ENCODE measurements at places on chromosomes 12 and 14.
A peak's percentile ranks its signal among the peaks of the same experiment; 100 is the strongest.

DNA sequence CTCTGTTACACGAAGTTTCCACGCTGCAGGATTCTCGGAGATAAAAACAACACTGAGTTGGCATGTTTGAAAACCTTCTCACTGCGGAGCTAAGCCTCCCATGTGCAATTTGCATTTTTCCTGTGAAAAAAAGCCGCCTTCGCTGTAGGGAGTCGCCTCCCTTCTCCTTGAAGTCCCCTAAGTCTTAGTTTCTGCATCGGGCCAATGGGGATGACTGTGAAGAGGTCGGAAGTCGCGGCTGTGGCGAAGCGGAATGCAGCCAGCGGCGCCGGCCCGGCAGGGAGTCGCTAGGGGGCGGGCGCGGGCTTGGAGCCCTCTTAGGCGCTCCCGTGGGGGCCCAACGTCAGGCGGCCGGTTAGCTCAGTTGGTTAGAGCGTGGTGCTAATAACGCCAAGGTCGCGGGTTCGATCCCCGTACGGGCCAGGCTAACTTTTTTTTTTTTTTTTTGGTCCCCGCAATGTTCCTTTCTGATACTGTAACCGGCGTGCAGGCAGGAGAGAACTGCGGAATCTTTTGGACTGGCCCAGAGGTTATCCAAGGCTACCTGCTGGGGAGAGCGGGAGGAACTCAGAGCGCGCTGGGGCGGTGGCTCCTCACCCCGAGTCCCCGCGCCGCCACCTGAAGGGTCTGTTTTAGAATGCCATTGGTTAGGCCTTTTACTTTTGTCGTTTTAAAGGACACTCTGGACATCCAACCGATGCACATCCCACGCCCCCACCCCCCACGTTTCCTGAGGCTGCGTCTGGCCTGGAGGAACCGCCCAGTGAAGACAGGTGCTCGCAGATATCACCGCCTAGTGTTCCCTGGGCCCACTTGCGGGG is 2.6 kb upstream of the ZNF839 start:
- peak; percentile 92 for DNase-seq

- peak; percentile 46 for DNase-seq
These were observed 310.1 kb upstream of the RGS6 start for GRCh38 chr14:71621980-71622605.

- DNase-seq: peak; percentile 68
These were observed at the start of gene KCNJ8 for GRCh38 chr12:21774358-21775132. Gene KCNJ8, minus strand, starts transcription at chr12:21774706. Its CDS starts 1,090 bp downstream, at chr12:21773616.

DNA sequence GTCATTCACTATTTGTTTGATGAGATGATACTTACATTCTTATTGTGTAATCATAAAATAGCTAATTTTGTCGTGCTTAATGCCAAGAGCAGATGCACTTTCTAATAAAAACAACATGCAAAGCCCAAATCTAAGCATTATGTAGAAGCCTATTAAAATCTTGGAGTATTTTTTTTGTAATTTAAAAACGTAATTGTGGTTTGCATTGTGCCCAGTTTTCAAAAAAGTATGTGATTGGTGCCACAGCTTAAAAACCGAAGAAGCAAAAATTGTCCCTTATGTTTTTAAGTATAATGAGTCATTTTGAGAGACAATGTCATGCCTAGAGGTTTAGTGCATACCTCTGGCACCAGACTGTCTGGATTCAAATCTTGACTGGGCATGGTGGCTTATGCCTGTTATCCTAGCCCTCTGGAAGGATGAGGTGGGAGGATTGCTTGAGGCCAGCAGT is 464.8 kb upstream of the RGS6 start:
- peak; percentile 47 for DNase-seq

GRCh38 chr14:31106768-31107167 is 80.6 kb upstream of the STRN3 start:
- DNase-seq: no peak

- DNase-seq: no peak
These were observed 22.2 kb upstream of the CCND2 start for GRCh38 chr12:4251216-4251891.

DNA sequence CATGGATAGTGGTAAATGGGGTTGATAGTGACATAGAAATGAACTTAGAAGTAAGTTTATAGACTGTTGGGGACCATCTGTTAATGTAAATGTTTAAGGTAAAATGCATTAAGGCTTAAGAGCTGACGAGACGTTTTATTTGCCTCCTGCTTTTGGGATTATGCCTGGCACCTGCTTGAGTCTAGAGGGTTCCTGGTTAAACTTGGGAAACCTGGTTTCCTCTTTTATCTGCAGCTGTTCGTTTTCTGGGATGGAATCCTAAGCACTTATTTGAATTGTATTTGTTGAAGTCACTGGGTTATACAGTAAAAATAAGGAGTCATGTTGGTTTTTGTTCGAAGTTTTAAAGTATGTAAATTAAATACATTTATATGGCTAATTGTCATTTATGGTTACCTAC is 914.7 kb downstream of the NRXN3 start:
- no peak for DNase-seq

DNA sequence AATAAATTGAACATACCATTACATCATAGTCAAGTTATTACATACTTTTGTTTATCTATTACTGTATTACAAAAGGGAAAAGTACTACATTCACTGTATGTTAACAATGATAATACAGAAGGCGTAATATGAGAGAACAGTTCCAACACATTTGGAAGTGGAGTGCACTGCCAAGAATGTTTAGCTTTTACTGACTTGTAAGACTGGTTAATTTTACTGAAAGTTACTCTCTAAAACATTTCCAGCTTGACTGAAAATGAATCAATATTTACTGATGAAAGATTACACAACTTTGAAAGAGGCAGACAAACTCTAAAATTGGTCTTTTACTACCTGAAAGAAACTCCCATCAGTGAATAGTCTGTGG is 728.5 kb downstream of the FSCB start:
- no peak for DNase-seq

GRCh38 chr12:68530299-68530698 is 80.4 kb upstream of the RAP1B start:
- DNase-seq: no peak

GRCh38 chr14:47191700-47192099 is 483.7 kb downstream of the MDGA2 start:
- DNase-seq: no peak

- DNase-seq: no peak
These were observed 65.3 kb upstream of the KCNJ8 start for GRCh38 chr12:21839776-21840175.

DNA sequence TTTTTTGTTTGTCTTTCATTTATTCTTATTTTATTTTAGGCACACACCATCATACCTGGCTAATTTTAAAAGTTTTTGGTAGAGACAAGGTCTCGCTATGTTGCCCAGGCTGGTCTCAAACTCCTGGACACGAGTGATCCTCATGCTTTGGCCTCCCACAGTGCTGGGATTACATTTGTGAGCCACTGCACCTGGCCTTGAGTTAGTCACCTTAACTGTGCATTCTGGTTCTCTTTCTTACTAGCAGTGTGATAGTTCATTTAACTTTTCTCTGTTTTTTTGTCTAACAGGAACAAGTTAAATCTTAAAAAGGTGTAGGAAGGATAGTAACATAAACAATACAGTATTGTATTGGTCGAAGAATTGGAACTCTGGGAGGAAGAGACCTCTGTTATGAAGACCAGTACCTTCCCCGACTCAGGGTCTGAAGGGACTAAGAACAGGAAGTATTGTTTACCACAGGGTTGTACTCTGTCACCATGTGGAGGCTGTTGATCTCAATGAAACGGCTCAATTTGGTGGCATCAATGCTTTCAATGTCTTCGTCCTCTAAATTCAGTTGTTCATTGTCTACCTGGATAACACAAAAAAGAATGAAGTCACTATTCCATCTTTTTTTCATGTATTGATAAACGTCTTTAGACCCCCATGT is 17.7 kb downstream of the ERP27 start:
- no peak for DNase-seq

DNA sequence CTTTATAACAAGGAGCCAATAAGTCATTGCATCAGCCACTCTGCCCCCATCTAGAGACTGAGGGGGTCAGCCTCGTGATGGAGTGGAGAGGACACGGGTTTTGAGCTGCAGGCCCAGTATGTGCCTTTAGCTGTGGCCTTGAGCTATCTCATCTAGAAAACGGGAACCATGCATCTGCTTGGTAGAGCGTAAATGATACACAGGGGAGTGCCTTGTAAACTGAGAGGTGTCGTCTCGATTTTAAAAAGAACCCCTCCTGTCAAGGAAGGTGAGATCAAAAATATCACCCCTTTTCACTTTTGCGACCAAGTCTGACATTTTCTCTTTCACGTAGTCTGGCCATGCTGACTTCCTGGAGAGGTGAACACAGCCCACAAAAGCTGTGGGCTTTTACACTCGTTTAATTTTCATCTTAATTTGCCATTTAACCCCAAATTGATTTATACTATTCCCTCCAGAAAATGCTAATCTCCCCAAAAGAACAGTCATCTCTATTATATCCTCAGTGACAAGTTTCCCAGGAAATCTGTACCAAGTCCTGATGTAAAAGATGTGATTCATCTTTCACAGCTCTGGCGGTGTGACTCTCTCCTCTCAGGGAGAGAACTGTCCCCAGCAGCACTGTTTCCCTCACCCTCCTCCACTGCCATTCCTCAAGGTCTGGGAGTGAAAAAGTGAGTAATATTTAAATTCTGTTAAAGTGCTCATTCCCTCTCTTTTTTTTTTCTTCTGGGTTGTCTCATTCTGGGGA is 30.6 kb downstream of the VCPKMT start:
- peak; percentile 27 for DNase-seq

- no peak for DNase-seq
These were observed 5.2 kb upstream of the VRK1 start for GRCh38 chr14:96792003-96792402.

DNA sequence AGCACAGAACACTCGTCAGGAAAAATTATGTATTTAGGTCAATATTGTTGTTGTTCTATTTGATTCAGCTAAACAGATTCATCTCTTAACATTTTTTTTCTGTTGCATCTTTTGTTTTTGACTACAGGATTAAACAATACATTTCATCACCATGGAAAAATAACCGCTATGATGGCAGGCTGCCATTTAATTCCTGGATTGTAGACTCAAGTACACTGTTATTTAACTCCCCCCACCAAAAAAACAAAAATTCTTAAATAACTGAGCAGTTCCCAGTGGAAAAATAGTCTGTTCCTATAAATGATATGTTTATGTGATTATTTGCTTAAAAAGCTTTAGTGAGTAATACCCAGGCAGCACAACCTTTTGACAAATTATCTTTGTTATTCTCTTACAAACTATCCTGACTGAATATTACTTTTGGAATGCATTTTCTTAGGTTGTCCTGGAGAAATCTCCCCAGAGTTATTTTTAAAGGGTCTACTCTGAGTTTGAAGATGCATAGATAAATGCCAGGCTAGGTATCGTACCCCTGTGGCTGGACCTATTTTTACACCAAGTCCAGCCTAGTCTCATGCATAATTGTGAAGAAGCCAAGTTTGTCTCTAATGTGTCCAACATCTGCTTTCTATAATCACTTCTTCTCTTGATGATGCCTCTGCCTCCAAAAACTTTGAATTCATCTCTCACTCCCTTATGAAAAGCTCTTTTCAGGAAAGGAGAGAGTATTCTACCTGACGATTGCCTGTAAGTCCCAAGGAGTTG is 3.7 kb downstream of the KERA start:
- peak; percentile 87 for DNase-seq

GRCh38 chr14:67622675-67623074 is 3.0 kb downstream of the ARG2 start:
- peak; percentile 82 for DNase-seq

DNA sequence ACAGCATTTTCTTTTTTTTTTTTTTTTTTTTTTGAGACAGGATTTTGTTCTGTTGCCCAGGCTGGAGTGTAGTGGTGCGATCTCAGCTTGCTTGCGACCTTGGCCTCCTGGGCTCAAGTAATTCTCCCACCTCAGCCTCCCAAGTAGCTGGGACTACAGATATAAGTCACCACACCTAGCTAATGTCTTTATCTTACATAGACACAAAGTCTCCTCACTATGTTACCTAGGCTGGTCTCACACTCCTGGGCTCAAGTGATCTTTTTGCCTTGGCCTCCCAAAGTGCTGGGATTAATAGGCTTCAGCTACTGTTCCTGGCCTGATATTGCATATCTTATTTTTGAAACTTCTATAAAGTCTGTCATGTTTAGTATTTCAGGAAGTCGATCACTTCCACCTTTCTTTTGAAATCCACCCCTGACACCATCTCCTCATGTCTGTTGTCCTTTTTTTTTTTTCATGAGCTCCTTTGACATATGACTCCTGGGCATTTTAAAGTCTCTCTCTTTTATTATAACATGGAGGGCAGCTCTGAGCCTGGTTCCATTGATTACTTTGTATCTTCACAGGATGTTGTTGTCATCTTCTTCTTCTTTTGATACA is 5.9 kb upstream of the A2ML1 start:
- no peak for DNase-seq

GRCh38 chr12:26198742-26199141 is 3.4 kb downstream of the SSPN start:
- DNase-seq: peak; percentile 78

DNA sequence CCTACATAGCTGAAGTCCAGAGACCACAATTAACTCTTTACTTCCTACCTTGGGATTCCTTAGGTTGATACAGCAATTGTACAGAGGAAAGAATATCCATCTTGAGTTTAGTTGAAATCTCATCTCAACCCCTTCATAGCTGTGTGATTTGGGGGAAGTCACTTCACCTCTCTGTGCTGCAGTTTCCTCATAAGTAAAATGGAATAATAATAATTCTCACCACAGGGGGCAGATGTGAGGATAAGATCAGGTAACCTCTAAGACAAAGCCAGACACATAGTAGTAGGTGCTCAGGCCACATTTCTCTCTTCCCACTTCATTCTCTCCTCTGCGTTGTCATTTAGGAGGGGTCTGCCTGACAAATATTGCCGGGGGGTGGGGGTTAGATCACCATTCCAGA is 6.7 kb downstream of the FOXN4 start:
- DNase-seq: no peak

DNA sequence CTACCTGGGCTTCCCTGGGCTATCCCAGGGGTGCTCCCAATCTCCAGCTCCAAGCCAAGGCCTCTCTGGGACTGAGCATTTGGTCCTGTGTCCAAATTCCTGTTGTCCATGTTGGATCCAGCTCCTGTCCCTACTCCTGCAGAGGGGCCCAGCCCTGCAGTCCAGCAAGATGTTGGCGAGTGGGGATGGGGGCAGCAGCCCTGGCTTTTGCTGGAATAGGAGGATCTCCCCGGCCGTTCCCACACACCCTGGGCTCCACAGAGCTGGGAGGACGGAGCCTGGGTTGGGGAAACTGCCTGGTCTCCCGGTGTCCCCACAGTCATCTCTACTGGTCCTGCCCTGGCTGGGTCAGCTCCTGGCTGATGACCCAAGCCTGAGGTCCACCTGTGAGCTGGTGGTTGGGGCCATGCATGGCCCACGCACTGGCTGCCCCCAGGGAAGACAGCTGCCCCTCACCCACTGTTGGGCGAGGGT is 219.6 kb upstream of the C14orf180 start:
- DNase-seq: no peak

DNA sequence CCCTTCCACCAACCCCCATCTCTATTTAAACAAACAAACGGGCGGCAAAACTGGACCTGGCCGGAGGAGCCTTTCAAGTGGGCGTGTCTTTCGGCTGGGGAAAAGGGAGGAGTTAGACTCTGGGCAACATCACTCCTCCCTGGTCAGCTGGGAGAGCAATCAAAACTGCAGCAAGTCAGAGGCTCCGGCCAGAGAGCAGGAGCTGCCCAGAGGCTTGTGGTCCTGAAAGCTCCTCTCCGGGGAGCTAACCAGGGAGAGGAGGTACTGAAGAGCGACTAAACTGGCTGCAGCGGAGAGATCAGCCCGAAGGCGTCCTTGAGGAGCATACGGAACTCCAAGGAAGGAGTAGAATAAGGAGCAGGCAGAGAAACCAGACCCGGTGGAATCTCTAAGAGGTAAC is at the start of gene NEUROD4:
NEUROD4 (plus strand) TSS at position 191 of the 400 bp plus-strand sequence. CDS start 6,466 bp downstream, outside the sequence.
- DNase-seq: peak; percentile 49

- DNase-seq: no peak
These were observed 12.6 kb downstream of the CFL2 start for GRCh38 chr14:34701808-34702207.

- peak; percentile 14 for DNase-seq
These were observed 64.1 kb downstream of the ZNF641 start for GRCh38 chr12:48286665-48287064.
